ENCODE measurements at places on chromosomes 5 and 9. TPM values are rescaled to one million over a fixed set of nuclear protein-coding genes. Genes with fewer than 3 reads are reported as not detected.

C6 gene
- total RNA-seq: not detected

IFNB1 gene
- not detected for total RNA-seq

HEMGN gene
- 1.7 TPM for total RNA-seq

TNIP1 gene
- 164 TPM for total RNA-seq

C5 gene
- 1.8 TPM for total RNA-seq

IFNK gene
- not detected for total RNA-seq

COL15A1 gene
- not detected for total RNA-seq

GABRG2 gene
- total RNA-seq: not detected

MELK gene
- total RNA-seq: 0.69 TPM

WNK2 gene
- 0.12 TPM for total RNA-seq

BAAT gene
- total RNA-seq: not detected

FCN2 gene
- not detected for total RNA-seq

OLFML2A gene
- not detected for total RNA-seq

FOXD4 gene
- total RNA-seq: not detected

Measured in T-cell (primary cell).